Left kidney (tissue), 8 donors: ENCODE measurements at places on chromosomes 16 and 17.
A peak's percentile ranks its signal among the peaks of the same experiment; 100 is the strongest.

DNA sequence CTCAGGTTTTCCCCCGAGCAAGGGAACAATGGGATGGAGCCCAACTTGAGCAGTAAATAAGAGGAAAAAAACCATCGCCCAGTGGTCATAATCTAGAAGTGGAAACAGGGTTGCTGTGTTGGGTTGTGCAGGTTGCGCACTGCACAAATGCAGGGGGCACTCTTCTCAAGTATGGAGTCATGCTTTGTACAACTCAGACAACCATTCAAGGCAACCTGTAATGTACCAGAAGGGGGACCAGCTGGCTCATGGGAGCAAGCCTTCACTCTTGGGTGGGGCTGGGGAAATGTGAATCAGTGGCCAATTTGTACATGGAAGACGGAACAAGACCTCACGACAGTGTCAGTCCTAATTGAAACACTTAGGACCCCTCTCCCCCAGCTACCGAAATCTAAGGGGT, 23.9 kb upstream of the LITAF start:
- no peak for DNase-seq

- no peak for DNase-seq
Observed at GRCh38 chr16:67804853-67805542, 1.4 kb downstream of the RANBP10 start.

- DNase-seq: no peak
Observed at GRCh38 chr16:87626905-87627304, 24.6 kb downstream of the JPH3 start.

GRCh38 chr16:66873685-66874055, 6.6 kb upstream of the PDP2 start:
- DNase-seq: no peak

GRCh38 chr16:24685539-24686432, 43.7 kb upstream of the TNRC6A start:
- peak; percentile 77 for DNase-seq

DNA sequence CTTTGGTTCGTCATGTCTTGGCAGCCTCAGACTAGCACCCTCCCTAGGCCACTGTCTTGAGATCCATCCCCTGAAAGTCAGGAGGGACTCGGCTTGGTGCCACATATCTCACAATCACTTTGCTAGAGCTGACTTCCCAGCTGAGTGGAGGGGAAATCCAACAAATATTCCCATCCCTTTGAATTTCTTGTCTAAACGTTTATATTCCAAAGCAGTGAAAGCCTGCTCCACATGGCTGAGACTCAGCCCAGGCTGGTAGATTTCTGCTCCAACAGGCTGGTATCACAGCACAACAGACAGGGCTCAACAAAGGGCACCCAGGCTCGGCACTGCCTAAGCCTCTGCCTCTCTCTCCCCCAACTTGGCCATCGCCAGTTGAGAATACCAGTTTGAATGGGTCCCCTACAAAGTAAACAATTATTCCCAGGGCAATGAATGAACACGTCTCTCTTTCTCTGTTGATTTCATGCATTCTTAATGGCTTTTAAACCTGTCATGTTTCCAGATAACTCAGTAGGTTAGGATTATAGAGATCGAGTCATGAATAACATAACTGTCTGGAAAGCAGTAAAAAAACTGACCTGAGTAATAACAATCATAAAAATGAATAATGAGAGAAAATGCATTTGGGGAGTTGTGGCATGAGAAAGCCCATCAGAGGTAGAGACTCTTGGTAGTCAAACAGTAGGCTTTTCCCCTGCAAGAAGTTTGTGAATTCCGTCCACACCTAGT, 1.0 kb downstream of the KRT13 start:
- DNase-seq: no peak

- DNase-seq: peak; percentile 60
Observed at GRCh38 chr17:16406742-16407674, 8.4 kb upstream of the TRPV2 start.

GRCh38 chr17:77317091-77317750, 176.5 kb downstream of the SEC14L1 start:
- DNase-seq: no peak

DNA sequence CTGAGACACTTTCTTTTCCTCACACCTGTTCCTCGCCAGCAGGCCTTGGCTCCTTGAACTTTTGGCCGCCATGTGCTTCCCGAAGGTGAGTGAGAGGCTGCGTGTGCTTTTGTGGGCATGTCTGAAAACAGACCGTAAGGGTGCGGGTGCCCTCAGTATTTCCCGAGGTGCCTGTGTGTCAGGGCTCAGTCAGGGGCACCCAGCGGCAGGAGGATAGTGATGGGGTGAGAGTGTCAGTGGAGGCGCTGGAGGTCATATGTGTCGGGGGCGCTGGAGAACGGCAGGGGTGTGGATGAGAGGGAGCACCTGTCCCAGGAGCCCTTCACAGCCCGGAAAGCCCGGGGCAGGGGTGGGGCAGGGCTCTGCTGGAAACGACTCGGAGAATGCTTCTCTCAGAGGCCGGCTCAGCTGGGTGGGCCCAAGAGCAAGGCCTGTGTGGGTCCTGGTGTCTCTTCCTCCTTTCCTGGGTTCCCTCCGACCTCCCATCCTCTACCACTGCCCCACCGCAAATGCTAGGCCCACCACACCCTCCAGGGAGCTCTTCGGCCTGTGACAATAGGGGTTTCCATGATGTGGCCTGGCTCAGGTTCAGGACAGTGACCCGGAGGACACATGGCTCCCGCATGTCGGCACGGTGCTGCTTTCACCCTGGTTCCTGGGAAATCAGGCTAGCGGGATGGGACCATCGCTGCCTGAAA, 451 bp downstream of the IL32 start:
- no peak for DNase-seq

GRCh38 chr16:89733792-89734191, 12.5 kb downstream of the ZNF276 start:
- no peak for DNase-seq

GRCh38 chr16:46898006-46898405, 13.8 kb downstream of the GPT2 start:
- no peak for DNase-seq

- DNase-seq: no peak
Observed at GRCh38 chr17:81020443-81020766, 14.5 kb upstream of the BAIAP2 start.

- DNase-seq: no peak
Observed at GRCh38 chr17:49029801-49030200, 32.6 kb downstream of the IGF2BP1 start.
